ENCODE measurements at places on chromosomes 16 and 17.

DNA sequence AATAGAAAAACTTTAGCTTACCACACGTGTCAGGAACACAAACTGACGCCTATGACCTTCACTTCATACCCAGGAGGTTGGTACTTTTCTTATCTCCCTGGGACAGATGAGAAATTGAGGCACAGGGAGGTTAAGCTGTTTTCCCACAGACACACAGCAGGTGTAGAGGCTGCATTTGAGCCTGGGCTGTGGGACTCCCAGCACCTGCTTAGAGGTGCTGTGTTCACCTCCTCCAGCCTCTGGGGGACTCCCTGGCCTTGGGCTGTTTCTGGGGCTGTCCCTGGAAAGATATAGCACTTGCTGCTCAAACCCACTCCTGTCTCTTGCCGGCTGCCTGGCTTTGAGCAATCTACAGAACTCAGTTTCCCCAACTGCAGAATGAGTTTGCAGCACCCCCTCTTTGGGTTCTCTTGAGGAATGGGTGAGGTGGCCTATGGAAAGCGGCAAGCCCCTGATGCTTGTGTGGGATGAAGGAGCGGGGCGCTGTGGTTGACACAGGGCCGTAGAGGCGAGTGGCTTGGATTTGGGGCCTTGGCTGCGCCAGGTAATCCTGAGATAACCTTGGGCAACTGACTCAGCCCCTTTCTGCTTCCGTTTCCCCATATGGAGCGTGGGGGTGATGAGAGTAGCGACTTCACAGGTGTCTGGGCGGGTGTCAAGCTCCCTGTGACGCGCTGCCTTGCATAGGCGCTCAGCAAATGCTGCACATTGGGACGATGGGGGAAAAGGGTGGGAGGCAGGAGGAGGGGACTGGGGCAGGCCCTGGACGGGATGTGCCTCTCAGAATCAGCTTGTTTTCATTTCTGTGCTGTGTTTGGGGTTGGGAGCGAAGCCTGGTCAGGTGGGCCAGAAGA lies 104.5 kb upstream of the CIBAR2 start:
- no peak for DNase-seq

- no peak for DNase-seq
Observed at GRCh38 chr17:55279788-55280187, 15.0 kb downstream of the HLF start.

DNA sequence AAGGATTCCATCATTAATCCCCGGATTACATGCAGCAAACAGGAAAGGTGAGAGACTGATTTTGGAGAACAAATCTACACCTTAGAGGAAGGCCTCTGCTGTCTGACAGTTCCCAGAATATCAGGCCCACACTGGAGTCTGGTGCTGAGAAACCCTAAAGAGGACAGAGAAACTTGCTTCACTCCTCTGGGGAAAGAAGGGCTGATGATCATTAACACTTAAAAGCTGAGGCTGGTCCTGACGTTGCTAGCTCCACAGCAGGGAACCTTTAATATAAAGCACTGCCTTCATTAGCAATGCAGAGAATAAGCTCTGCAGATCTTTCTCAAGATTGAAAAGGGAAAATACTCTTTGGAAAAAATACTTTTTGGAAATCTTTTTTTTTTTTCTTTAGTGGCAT lies 1472.4 kb upstream of the GOT2 start:
- DNase-seq: no peak

GRCh38 chr16:76766538-76766937 lies 424.5 kb upstream of the MON1B start:
- no peak for DNase-seq

GRCh38 chr17:48037036-48037837 lies at the start of gene COPZ2:
TSS of gene COPZ2 (minus strand) at chr17:48037797. CDS start at chr17:48037777, 20 bp downstream.
- DNase-seq: peak; percentile 81

DNA sequence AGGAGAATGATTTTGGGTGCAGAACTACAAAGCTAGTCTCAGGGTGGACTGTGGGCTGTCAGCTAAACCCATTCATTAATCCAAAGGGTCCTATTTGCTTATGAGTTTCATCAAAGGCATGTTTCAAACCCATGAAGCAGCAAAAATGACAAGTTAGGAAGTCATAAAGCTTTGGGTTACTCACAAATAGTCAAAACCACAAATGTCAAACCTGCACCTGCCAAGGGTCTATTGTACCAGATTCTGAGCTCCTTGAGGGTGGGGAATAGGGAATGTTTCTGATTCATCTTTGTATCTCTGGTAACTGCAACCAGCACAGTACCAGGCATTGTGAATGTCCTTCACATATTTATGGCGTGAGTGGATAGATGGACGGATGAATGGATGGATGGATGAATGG lies 317.7 kb downstream of the MAF start:
- no peak for DNase-seq

DNA sequence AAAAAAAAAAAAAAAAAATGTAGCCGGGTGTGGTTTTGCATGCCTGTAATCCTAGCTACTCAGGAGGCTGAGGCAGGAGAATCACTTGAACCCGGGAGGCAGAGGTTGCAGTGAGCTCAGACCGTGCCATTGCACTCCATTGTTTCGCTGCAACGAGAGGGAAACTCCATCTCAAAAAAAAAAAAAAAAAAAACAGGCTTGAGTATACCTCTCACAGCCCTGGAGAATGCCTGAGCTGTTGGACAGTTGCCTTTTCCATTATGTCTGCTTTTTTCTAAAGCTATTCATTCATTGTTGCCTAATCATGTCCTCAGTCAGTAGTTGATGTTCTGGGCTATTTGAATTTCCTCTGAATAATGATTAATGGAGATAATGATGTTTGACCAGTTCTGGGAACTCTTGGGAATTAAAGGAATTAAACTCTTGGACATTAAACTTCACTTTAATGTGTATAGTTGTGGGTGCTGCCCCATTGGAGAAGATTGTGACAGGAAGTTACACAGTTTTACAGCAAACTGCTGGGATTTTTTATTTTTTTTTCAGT lies 11.8 kb downstream of the HMOX2 start:
- DNase-seq: peak; percentile 40

GRCh38 chr16:83393196-83393981 lies 414.4 kb upstream of the HSBP1 start:
- peak; percentile 34 for DNase-seq

Data from ELR (cell line).